ENCODE measurements at places on chromosomes 1 and 21.

DNA sequence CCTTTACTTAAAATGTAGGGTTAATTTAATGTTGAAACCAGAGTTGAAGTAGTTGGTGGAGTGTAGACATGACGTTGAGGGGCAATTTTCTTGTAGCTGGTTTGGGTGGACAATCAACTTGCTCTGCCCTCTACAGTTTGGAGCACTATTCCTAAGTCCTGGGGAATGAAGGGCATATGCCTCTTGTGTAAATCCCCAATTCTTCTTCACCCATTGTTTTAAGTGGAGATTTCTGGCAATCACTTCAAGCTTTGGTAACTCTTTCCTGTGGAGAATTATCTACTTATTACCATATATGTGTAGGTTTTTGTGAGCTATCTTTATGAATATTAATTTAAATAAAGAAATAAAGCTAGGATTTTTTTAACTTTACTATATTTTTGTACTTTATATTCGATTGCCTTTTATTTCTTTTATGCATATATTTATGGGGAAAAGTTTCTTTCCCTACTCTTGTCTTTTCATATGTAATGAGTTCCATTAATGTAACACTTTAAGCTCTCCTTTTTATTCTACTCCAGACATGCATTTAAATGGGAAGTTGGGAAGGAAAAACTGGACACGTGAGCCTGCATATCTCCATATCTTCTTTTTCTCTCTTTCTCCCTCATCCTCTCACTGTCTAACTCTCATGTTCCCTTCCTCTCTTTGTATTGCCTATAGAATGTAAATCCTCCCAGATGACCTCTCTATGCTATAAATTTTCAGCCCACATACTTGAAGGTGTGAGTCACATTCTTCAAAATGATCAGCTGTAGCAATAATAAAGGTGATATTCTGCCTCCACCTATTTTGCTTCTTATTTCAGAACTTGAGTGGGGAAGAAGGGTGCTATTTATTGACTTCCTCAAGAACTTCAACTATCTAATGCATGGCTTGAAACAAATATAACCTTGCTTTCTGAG lies 276.7 kb downstream of the PTPRC start:
- DNase-seq: no peak

GRCh38 chr1:210299501-210299900 lies 29.2 kb upstream of the HHAT start:
- DNase-seq: no peak

DNA sequence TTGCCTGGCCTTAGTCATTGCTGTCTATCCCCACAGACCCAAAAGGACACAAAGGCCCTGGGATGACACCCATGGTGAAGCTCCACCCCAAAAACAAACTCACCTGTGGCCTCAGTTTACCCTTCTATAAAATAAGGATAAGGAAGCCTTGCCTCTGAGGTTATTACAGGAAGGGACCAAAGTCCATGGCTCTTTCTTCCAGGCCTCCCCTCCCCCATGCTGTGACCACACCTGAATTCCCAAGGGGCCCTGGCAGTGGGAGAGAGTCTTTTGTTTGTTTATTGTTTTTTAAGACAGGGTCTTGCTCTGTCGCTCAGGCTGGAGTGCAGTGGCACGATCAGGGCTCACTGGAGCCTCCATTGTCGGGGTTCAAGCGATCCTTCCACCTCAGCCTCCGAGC lies 10.5 kb upstream of the TNFRSF25 start:
- DNase-seq: no peak

DNA sequence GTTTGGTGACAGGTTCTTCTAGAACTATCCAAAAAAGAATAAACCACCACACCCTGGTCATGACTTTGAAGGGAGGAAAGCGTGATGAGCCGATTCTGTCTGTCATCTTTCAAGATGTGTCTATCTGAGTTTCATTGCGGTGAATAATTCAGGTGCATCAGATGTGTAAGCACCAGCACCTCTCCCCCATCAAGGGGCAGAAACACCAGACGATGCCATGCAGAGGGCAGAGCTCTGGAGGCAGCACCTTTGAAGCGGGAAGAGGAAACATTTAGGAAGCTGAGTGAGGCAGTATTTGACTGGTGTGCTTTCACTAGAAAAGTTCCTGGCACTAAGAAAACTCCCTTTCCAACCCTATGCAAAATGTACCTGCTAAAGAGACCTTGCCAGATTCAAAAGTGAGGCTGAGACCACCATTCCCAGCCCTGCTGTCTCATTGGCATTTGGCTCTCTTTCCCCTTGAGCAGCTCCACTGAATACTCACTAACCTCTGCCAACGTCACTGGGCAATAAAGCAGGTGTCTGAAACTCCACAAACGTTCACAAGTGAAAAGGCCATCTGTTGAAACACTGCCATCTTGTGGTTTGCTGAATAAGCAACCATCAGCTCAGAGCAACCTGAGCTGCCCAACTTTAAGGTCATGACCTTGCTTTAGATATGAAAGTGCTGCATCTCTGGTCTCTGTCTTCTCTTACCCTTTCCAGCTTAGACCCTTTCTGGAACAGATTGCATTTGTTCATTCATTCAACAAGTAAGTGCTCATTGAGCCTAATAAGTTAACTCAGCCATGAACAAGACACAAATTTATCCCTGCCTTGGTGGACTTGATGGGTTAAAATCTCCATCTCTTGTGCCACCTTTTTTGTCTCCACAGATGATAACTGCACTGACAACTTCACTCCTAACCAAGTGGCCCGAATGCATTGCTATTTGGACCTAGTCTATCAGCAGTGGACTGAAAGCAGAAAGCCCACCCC lies 228.6 kb downstream of the PAPPA2 start:
- no peak for DNase-seq

- DNase-seq: no peak
Measured at GRCh38 chr1:30476911-30477459, 246.4 kb downstream of the MATN1 start.

GRCh38 chr1:2234762-2235113 lies 6.6 kb downstream of the SKI start:
- DNase-seq: no peak

GRCh38 chr1:201361652-201362504 lies 15.6 kb downstream of the TNNT2 start:
- DNase-seq: no peak

DNA sequence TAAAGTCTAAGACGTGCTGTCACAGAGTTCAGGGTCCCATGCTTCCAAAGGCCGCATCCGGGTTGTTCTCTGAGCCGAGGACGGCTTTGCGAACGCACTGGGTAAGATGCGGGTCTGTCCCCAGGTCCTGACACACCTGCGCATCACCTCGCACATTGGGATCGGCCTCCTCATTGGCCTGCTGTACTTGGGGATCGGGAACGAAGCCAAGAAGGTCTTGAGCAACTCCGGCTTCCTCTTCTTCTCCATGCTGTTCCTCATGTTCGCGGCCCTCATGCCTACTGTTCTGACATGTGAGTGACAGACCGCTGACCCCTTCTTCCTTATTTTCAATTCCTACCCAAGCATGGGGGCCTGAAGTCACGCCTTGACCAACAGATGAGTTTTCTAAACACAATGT lies 25.3 kb downstream of the TFF3 start:
- DNase-seq: no peak

- DNase-seq: no peak
Measured at GRCh38 chr1:69110851-69111250, 456.9 kb upstream of the LRRC7 start.

Data from activated naive CD4-positive, alpha-beta T cell (primary cell).